ENCODE measurements at places on chromosomes 4 and X. TPM values are rescaled to one million over a fixed set of nuclear protein-coding genes. Genes with fewer than 3 reads are reported as not detected.

The FAM114A1 gene
- polyA plus RNA-seq: 53.5 TPM

The CLDN2 gene
- 0.48 TPM for polyA plus RNA-seq

The COL4A6 gene
- polyA plus RNA-seq: 2.6 TPM

The ATP8A1 gene
- polyA plus RNA-seq: 4.6 TPM

The IL2RG gene
- polyA plus RNA-seq: 1.8 TPM

The NXF2 gene
- polyA plus RNA-seq: not detected

The TENT5D gene
- polyA plus RNA-seq: not detected

The INTS6L gene
- polyA plus RNA-seq: 8.7 TPM

The SMAD1 gene
- polyA plus RNA-seq: 78.0 TPM

- DNase-seq: no peak
Observed at GRCh38 chrX:7351926-7352325, 204.0 kb upstream of the PUDP start.

DNA sequence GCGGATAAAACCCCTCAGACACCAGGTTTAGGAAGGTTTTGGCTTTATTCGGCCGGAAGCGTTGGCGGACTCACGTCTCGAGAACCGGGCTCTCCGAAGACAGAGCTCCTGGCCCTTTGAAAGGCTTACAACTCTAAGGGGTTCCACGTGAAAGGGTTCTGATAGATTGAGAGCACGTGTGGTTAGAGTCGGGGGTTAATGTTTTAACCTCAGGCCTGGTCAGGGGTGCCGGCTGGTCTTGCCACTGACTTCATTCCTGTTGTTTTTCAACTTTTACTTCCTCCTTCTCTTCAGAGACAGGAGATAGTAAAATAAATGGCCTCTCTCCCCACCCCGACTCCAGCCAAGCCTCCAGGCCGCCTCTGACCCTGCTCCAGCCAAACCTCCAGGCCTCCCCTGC lies 4.7 kb upstream of the ASMT start:
- DNase-seq: no peak

DNA sequence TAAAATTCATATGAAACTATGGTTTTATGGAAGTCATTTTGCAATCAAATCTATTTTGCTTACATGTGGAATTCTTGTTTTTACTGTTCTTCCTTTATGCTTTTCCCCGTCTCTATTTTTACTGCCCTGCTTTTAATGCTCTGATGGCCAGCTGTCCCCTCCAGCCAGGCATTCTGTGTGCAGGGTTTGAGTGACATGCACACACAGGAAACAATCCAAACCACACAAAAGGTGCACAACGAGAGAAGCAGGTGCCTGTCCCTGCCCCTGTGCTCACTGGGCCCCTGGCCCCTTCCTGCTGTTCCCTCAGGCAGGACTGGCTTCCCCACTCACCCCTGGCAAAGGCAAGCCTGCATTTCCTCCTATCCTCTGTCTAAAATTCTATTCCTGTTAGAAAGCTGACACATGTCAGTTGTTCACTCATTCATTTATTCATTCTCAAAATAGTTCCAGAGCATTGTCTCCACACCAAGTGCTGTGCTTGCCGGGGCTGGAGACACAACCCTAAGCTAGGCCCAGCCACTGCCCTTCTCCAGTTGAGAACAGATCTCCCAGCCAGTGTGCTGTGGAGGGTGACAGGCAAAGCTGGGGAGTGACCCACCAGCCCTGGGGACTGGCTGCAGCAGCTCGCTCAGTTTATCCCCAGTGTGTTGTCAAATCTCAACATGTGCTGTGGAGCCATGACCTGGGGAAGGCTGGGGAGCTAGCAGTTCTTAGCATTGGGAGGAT lies 346.3 kb downstream of the FBXW7 start:
- no peak for DNase-seq

DNA sequence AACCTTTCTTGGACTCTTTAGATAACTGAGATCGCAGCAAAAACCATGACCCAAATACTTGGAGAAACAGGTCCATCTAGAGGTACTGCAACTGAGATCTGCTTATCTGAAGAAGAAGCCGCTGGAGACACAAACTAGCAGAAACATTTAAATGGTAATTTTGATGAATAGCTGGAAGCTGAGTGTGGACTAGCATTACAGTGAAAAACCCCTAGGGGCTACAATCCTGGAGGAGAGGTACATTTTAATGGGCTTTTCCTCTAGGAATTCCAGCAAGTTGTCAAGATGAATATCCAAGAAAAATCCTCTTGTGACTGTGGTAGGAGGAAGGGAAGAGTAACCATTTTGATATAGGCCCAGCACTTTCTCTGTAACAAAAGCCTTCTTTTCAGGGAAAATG lies 592.5 kb upstream of the GRIA3 start:
- DNase-seq: no peak

GRCh38 chr4:88327665-88328064 lies 43.3 kb upstream of the PPM1K start:
- no peak for DNase-seq

- DNase-seq: no peak
Observed at GRCh38 chrX:16785247-16786138, 773 bp upstream of the TXLNG start.

DNA sequence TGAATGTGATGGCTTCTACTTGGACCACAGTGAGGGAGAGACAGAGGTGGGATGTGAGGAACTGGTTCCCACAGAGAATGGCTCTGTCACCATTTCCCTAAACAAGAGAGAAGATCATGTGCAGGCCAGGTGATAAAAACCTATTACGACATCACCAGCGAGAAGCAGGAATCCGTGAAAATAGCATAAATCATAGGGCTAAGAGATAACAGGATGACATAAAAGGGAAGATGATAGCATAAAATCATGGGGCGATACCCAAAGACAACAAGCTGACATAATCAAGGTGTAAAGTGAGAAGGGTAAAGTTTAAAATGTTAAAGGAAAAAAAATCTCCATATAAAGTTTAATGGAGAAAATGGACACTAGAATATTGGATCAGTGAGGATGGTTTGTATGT lies 205.5 kb upstream of the SLIT2 start:
- DNase-seq: no peak

- DNase-seq: no peak
Observed at GRCh38 chr4:181148470-181148869, 1094.7 kb upstream of the TENM3 start.

GRCh38 chr4:8847331-8847730 lies 24.3 kb downstream of the HMX1 start:
- no peak for DNase-seq

- DNase-seq: no peak
Observed at GRCh38 chrX:103789004-103789403, 12.4 kb downstream of the PLP1 start.

- DNase-seq: peak; percentile 50
Observed at GRCh38 chrX:118254611-118255010, 91.3 kb upstream of the WDR44 start.

DNA sequence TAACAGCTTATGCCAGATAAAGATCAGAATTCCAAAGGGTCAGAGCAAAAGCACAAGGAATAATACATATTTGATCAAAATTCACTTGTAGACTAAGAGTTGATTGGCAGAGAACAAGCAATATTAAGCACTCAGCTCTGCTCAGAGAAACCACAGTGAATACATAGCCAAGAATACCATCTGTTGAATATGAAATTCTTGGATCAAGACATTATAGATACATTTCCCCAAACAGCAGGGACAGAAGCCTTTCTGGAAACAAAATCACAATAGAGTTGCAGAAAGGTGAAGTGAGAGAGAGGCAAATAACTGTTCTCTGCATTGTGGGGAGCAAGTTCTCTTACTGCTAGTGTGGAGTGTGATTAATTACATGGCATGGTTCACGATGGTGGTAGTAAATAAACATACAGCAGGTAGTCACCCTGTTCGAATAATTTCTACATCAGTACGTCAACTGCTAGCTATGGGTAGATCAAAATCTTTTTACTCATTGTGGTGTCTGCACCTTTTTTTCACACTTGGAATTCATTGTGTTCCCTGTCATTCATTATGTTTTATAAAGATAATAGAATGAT lies 366.7 kb downstream of the PCDH7 start:
- DNase-seq: peak; percentile 15

DNA sequence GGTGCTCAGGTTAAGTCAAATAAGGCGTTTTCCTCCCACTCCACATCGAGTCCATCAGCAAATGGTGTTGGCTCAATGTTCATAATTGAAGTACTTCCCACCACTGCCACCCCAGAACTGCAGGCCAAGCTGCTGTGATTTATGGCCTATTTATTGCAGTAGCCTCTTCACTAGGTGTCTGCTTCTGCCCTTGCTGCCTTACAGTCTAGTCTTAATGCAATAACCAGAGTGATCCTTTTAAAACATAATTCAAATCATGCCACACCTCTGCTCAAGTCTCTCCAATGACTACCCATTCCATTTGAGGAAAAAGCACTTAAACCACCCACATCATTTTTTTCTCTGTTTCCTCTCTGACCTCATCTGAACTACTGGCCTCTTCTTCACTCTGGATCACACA lies 220.3 kb downstream of the KCNIP4 start:
- no peak for DNase-seq

- no peak for DNase-seq
Observed at GRCh38 chrX:1813809-1814208, 198.9 kb downstream of the ASMT start.

DNA sequence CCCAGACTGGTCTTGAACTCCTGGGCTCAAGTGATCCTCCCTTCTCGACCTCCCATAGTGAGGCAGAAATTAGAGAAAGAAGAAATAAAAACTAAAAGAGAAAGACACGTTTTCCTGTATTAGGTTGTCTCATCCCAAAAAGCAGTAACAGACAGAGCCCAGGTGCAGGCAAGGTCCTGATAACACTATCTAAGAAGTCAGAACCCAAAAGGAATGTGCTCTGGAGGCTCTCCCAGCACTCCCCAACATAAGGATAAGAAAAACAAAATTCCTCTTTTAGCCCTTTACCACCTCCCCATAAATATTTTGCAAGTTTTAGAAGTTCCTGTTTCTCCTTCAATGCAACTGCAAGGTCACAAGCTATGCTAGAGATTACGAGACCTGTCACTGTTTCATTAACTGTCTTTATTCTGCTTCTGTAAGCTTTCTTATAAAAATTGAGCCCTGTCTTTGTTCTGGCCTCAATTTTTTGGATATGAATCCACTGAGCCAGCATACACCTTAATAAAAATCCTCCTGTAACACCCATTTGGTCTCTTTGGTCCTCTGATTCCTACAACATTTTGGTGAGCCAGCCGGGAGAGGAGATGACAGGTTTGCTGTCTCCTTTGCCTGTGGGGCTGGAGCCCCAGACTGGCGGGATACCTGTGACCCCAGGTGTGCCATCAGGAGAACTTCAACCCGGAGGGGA lies 25.9 kb downstream of the LIAS start:
- no peak for DNase-seq

- DNase-seq: no peak
Observed at GRCh38 chrX:19864736-19865135, 22.7 kb downstream of the SH3KBP1 start.

GRCh38 chr4:100936661-100937375 lies 410.5 kb downstream of the PPP3CA start:
- peak; percentile 24 for DNase-seq

DNA sequence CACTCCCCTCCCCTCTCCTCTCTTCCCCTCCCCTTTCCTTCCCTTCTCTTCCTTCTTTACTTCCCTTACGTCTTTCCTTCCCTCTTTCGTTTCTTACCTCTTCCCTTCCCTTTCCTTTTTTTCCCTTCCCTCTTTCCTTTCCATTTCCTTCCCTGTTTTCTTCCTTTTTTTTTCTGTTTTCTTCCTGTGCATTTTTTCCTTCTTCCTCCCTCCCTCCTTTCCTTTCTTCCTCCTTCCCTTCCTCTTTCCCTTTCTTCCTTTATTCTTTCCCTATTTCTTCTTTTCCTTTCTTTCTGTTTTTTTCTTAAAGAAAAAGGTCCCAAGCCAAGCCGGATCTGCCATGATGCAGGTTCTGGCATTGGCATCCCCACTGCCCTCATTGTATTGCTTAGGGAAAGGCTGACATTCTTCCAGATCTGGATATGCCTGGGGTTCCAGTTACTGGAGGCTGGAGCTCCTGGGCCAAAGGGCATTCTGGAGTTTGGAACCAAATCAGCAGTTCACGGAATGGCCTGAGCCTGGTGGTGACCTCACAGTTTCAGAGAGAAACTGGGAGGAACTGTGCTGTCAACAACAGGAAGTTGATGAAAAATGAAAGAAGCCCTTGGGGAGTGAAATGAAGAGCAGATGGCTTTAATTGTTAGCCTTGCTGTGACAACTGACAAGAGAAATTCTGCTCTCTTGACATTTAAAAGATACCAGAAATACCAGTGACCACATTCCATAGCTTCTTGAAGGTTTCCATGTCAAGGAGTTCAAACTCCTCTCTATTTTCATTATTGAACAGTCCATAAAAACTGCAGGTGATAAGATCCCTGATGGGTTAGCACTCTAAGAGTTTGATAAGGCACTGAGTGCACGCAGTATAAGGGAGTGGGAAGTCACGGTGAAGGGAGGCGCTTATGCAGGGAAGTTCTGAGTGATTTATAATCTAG lies 622.1 kb downstream of the SPRY1 start:
- DNase-seq: no peak

- DNase-seq: no peak
Observed at GRCh38 chrX:71910986-71911730, 513 bp downstream of the NHSL2 start.
